ENCODE measurements at places on chromosomes 1 and 21.

GRCh38 chr1:234864116-234864515 lies 254.1 kb upstream of the IRF2BP2 start:
- no peak for DNase-seq

DNA sequence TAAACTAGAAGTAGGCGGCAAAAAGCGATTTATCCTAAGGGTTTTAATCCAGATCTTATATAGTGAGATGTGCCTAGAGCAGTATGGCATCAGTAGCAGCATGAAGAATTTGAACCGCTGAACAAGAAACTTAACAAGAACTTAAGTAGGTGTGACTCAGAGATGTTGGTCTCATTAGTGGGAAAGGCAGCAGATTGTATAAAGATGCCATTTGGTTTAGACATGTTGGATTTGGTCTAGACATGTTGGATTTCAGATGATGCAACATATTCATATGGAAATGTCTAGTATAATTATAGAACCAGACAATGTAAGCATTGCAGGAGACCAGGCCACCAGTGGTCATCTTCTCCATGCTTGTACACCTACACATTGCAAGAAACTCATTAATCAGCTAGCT lies 42.1 kb upstream of the ZP4 start:
- no peak for DNase-seq

DNA sequence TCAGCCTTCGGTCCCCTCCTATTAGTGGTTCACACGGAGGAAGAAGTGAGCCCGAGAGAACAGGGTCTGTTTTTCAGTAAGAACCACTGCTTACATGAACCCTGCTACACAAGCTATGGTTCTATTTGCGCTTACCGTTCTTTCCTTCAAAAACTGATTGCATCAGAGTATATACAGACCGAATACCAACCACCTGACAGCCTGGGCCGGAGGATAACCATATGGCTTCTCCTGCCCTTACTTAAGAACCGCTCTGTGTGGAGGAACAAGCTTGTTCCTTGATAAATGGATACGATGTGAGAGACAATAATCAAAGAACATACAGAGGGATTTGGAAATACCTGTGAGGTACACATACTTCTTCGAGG lies 1.1 kb upstream of the KCNT2 start:
- no peak for DNase-seq

- DNase-seq: no peak
Measured at GRCh38 chr1:22869325-22869724, 103.3 kb downstream of the LACTBL1 start.

DNA sequence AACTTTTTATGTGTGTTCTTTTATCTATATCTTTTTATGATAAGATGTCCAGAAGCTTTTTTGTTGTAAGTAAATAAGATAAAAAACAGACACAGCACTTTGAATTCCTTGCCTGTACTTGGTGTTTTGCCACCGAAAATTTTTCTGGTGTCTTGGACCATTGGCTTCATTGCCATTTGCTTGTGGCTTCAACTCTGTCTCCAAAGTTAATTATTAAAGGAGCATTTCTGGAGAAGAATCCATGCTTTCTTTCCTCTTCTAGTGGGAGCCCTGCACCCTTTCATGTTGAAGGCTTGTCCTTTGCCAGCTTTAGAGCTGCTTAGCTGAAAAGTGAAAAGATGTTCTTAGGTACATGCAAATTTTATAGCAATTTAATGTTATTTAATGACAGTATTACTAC lies 112.2 kb downstream of the DYRK1A start:
- DNase-seq: no peak

DNA sequence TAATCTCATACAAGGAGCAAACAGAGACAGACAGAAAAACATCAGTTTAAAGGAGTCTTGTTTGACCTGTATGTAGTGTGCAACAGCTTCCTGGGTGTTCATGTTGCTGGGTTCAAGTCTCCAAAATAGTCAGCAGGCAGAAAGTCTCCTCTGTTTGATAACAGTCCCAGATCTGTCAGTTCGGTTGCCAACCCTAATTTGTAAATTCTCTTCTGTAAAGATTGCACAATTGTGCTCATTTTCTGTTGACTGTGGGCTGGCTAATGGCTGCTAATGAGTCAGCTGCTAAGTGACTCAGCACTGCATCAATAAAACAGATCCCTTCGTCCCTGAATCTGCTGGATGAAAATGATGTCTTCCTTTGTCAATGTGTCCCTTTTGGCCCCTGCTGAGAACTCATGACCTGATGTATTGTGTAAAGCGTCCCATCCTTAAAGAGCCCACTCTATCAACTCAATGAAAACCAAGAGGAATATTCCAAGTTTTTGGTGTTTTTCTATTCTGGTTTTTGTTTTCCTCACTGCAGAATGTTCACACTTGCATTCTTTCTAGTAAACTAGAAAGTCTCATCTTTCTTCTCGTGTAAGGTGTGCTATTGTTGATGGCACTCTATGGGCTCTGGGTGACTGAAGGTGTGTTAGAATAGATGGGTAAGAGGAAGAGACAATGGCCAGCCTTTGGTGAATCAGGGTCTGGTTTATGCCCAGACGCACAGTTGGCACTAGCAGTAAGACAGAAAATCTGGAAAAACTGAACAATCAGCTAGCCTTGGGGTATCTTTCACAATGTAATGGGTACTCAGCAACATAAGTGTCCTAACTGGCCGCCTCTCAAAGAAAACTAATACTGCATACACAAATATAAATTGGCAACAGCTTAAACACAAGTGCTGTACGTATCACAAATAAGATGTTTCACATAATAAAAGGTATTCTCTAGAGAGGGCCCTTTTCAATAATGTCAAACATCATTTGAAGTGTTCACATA lies 75.1 kb upstream of the SIPA1L2 start:
- no peak for DNase-seq

- DNase-seq: no peak
Measured at GRCh38 chr1:46582972-46583371, 21.1 kb downstream of the MKNK1 start.

GRCh38 chr21:38733972-38734546 lies 71.7 kb upstream of the ETS2 start:
- DNase-seq: peak; percentile 93

GRCh38 chr1:17018849-17019248 lies 7.1 kb upstream of the ATP13A2 start:
- no peak for DNase-seq

DNA sequence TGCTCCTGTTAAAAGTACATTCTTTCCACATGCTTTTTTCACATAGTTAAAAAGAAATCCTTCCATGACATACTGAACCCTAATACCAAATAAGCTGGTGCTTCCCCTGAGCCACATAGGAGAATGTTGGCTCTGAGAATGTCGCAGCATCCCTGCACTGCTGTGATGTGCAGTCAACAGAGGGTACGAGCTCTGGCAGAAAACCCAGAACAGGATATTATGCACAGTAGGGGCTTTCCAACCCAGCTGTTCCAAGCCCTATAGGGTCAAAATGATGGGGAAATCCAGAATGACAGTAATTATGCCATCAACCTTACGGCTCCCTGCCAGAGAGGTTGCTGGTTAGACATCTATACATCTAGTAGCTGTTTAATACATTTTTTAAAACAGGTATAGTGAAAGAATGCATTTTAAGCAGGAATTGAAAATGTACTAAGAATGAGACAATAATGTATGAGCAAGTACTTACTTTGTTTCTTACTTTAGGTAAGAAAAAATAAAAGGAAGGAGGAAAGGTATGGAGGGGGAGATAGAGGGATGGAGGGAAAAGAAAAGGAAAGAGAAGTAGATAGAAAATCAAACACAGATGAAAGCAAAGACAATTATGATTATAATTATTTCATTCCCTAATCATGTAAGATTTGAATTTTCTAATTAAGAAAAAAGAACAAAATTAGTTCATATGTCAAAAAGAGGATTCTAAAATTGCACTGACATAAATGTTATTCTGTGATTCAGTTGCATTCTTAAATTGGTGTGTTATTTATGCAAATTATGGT lies 126.0 kb downstream of the NR5A2 start:
- no peak for DNase-seq

DNA sequence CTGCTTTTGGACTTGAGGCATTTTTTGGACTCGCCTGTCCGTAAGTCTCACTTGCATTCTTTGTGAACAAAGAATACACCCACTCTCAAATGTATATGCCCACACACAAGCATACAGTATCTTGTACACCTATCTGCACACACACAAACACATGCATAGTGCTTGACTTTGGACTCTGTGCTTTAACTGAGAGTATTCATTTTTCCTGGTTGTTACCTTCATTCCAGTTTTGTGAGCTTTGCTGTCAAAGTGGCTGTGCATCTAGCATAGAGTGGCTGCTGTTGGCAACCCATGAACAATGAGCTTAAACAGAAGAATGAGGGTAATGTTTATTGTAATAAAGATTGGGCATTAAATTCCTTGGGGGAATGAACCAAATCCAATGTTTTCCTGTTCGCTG lies 199.0 kb downstream of the PDE4B start:
- no peak for DNase-seq

- no peak for DNase-seq
Measured at GRCh38 chr1:231613419-231614349, 12.9 kb upstream of the DISC1 start.

DNA sequence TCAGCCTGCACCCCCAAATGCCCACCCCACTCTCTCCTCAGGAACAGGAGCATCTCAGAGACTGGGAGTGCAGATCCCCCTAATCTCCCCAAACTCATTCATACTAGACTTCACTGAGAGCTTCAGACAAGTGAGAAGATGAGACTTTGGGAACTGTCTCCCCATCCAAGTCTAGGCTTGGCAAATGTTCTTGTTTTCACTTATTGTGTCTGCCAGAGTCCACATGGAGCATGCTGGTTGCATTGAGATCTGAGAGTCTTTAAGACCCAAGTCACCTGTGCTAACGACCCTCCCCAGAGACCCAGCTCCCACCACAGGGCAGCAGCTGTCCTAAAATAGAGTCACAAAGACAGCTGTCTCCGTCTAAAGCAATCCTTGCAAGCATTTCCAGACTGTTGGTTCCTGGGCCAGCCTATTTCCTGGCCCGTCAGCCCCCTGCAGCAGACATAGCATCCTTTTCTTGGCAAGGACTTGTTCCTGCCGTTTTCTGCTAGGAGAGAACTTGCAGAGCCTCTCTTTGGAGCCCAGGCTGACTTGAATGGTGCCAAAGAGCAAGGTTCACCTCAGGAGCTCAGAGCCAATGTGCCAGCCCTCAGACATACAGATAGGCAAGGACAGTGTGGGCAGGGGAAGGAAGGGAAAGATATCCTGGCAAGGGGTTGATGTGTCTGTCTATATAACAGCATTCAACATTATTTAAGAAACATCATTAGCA lies 1.9 kb upstream of the CNTN2 start:
- DNase-seq: no peak

GRCh38 chr1:25580927-25581326 lies 35.7 kb upstream of the MAN1C1 start:
- no peak for DNase-seq

DNA sequence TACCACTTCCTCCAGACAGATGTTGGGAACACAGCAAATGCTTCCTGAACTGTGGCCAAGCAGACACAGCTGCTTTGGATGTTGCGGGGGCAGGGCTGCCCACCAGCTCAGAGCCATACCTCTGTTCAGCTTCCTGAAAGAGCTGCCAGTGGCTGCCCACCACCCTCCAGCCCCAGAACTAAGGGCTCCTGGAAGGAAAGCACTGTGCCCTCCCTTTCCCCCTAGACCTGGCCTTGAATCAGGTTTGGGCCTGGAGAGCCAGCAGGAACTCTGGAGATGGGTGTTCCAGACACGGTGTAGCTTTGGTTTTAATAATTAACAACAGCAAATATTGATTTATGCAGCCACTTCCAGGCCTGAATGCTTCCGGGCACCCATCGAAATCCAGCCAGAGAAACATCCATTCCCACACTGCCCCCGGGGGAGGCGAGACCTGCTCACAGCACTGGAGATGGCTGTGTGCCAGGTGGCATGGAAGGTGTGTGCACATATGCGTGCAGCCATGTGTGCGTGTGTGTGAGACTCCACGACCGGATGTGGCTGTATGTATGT lies 45.7 kb downstream of the RAP1GAP start:
- DNase-seq: no peak

GRCh38 chr1:20530901-20531300 lies 21.5 kb upstream of the FAM43B start:
- no peak for DNase-seq

- no peak for DNase-seq
Measured at GRCh38 chr21:39843483-39843882, 23.8 kb upstream of the PCP4 start.

DNA sequence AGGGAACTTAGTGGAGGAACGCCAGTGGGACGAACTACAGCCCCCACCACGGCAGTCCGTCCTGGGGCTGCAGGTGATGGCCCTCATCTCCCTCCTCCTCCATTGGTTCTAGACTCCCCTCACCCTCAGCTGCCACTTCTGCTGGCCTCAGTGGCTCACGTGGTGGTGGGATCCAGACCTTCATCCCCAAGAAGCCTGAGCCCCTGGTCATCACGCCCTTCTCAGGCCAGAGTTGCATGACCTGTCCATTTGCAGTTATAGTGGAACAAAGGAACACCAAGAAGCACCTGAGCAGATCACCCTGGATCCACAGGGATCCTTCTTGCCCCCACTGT lies 13.0 kb upstream of the FAM110D start:
- no peak for DNase-seq

GRCh38 chr1:67700692-67701410 lies 15.8 kb downstream of the GADD45A start:
- no peak for DNase-seq

GRCh38 chr1:176773038-176773437 lies 310.1 kb downstream of the PAPPA2 start:
- no peak for DNase-seq

DNA sequence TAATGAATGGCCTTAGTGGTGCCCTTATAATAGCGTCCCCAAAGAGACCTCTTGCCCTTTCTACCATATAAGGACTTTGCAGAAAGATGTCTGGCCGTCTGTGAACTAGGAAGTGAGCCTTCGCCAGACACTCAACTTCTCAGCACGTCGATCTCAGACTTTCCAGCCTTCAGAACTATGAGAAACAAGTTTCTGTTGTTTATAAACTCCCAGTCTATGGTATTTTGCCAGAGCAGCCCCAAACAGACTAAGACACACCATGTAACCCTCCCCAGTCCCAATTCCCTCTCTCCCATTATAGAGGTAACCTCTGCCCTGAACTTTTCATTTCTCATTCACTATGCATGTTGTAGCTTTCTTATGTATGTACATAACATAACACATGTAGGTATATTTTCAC lies 55.7 kb downstream of the NID1 start:
- DNase-seq: no peak

DNA sequence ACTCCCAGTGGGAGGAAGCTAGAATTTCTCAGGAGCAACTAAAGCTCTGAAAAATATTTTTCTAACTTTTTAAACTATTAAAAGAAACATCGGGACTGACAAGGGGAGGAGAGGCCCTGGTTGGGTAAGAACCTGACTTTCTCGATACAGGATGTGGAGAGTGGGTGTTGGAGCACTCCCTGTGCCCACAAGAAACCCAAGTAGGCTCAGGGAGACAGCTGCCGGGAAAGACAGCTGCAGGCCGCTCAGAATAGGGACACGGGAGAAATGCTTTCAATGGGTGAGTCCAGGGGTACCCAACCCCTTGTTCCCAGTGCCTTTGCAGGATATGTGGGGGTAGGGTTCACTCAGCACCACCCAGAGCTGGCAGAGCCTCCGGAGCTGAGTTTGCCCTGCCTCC lies 43.6 kb downstream of the PLEKHA6 start:
- no peak for DNase-seq

- no peak for DNase-seq
Measured at GRCh38 chr1:189983166-189983890, 494.3 kb downstream of the BRINP3 start.

- DNase-seq: no peak
Measured at GRCh38 chr1:231072041-231072440, 32.0 kb upstream of the FAM89A start.

- DNase-seq: no peak
Measured at GRCh38 chr1:201937624-201938213, 8.6 kb downstream of the LMOD1 start.
